ENCODE measurements at places on chromosomes 11 and 22.

DNA sequence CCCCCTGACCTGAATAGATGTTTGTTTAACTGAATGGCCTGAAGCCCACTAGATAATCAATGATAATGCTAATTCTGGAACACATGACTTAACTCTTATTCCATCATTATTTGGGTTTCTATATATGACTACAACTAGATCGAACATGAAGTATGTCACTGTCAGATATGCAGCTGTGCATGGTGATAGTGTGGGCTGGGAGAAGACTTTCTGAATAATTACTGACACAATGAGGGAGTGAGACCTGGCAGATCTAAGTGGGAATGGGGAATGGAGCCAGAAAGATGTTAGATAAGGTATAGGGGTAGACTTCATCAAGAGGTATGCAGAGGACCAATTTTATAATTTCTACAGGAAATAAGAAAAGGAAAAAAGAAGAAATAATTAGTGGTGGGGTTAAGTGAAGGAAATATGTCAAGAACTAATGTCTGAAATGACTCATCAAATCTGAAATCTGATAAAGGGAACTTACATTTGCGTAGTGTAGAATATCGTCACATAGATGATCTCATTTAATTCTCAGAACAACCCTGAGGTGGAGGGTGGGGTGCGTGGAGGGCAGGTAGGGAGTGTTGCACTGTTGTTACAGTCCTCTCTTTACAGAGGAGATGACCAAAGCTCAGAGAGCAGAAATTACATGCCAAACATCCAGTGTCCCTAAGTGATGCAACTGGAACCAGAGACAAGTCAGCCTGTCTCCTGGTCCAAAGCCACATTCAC lies 68.2 kb upstream of the EED start:
- DNase-seq: peak; percentile 92

GRCh38 chr22:30026756-30027155 lies 53.5 kb upstream of the HORMAD2 start:
- no peak for DNase-seq

DNA sequence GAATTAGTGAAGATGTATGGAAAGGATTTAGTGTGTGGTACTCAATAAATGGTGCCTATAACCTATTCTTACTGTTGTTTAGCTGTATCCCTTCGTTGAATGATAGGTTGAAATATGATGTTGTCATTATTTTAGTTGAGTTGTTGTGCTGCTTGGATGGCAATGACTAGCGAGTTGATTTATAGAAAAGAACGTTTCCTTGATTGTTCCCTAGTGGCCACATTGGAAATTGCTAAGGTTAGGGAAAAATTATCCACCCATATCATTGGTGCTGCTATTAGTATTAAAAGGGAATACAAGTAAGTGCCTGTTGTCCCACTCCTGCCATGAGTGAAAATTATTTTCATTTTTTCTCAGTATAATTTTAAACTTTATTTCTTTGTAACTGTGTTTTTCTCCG lies 14.5 kb downstream of the EMSY start:
- DNase-seq: peak; percentile 28

- DNase-seq: no peak
Measured at GRCh38 chr11:30811226-30811755, 225.1 kb upstream of the MPPED2 start.

GRCh38 chr11:21861314-21861713 lies 331.6 kb upstream of the ANO5 start:
- no peak for DNase-seq

DNA sequence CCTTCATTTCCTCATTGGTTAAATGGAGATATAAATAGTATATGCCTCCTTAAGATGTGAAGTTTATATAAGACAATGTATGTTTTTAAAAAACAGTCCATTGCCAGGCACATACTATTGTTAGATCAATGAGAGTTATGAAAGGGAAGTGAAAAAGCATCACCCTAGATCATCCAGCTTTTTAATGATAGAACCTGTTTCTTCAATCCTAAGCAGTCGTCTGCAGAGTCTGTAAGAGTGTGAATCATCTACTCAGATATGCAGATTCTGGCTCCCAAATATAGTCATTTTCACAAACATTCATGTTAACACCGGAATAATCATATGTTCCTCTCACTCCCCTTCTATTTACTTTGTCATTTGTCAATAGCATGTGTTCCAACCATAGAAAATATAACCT lies 65.3 kb upstream of the SLN start:
- DNase-seq: no peak

DNA sequence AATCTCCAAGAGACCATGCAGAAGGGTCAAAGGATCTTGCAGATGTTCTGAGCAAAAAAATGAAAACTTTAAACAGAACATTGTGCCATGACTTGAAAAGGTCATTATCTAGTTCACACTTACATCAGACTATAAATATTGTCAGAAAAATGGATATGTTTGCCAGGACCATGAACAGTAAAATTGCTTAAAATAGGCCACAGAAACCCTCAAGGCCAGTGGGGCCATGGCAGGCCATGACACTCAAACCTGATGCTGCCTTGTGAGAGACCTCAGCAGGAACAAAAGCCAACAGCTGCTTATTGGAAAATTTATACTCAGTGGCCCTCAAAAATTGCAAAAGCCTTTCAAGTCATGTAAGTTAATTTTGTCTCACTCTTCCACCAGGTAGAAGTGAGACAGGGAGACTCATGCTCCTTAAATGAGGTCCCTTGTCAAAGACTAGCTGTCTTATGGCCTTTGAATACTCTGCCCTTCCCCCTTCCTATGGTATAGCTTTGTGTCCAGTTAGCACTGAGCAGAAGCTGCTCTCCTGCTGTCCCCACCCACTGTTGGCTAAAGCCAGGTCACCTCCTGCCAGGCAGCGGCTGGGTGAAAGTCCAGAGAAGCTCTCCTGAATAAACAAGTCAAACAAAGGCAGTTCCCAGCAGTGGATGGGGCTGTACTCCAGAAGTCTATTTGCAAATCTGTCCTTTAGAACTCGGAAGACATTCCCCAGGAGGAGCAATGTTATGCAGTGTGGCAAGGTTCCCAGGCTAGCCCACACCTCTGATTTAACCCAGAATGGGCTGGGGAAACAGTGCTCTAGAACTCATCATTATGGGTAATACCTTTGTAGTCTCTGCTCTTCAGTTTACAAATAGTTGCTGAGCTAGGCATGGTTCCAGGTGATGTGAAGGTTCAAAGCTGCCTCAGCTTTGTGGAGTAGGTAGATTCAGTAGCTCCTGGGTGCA lies 21.4 kb downstream of the ADM start:
- no peak for DNase-seq

- peak; percentile 29 for DNase-seq
Measured at GRCh38 chr11:129317571-129317970, 58.1 kb upstream of the BARX2 start.

DNA sequence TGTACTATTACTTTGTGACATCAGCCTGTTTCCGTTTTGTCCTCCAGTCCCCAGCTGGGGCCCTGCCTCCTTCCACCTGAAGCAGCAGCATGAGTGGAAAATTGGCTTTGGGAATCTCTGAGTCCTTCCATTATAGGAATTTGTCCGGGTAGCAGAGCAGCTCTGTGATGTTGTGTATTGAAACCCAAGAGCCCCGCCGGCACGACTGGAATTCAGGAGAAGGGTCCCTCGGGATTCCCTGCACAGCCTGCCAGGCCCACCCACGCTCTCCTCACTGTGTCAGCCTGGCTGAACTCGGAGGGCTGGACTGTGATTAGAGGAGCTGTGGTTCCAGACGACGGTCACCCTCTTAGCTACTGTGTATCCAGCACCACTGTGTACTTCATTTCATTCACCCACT lies 18.8 kb upstream of the TSPAN18 start:
- no peak for DNase-seq

DNA sequence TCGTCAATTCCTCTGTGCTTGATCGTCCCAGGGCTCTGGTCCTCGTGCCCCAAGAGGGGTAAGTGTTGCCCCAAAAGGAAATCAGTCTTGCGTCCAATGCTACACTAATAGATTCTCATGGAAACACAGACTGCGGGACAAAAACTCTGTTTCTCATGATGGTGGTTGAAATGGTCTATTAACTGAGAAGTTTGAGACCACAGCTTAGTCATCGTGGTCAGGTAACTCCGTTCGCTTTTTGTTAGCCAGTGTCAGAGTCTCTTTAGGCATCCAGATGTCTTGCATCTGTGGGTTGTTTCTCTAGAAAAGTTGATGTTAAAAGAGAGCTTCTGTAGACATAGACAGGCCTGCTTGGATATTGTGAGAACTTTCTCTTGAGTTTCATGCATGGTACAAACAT lies 104.6 kb upstream of the SORL1-AS1 start:
- DNase-seq: no peak

GRCh38 chr11:135015966-135016365 lies 603.9 kb upstream of the B3GAT1 start:
- DNase-seq: no peak

GRCh38 chr11:123654566-123655081 lies at the start of gene SCN3B:
TSS of gene SCN3B (minus strand) at chr11:123654624. CDS start at chr11:123653801, 823 bp downstream.
- DNase-seq: no peak

DNA sequence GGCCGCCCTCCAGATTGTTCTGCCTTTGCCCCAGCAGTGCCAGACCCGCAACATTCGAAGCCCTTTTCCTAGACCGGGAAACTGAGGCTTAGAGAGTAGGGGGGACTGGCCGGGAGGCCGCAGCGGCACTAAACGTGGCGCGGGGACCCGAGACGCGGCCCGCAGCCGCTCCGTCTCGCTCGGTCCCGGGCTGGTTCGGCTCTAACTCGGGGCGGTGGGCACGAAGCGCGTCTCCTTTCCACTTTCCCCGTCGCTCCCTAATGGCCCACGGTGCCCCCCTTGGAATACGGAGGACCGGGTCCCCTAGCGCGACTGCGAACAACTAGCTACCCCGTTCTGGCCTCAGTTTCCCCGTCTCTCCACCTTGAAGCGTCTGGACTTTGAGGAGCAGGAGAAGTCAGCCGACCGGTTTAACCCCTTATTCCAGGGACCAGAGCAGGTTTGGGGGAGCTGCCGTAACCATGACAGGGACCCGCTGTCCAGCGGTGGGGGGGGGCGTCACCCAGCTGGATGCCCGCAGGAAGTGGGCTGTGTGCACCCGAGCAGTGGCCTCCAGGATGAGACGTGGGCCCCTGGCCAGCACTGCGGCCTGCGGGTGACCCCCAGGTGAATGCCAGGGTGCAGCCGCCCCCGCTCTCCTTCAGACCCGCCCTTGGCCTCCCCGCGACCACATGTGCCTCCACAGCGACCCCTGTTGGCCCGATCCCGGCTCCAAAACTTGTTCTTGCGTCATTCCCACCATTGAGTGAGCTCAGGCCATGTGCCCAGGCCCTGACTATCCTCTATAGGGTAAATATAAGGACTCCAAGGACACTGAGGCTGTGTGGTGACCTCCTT lies 1.1 kb downstream of the CDC42EP1 start:
- peak; percentile 93 for DNase-seq

- no peak for DNase-seq
Measured at GRCh38 chr11:133271206-133271605, 261.1 kb downstream of the OPCML start.

- DNase-seq: no peak
Measured at GRCh38 chr11:62961017-62961570, 23.7 kb downstream of the SLC22A6 start.

DNA sequence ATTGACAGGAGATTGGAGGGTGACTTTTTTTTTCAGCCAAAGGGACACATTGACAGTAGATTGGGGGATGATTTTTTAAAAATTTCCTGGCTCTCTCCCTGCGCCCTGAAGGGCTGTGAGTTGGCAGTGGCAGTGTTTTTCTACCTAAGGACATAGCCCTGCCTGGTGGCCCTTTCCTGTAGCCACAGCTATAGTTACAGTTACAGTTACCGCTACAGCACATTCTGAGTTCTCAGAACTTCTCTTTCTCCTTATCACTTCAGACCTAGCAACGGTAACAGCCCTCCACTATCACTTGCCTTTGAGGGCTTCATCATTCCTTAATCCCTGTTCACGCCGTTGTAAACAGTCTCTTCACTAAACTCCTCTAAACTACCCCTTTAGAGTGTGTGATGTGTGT lies 684 bp downstream of the MRGPRX2 start:
- DNase-seq: no peak

- no peak for DNase-seq
Measured at GRCh38 chr11:113528982-113529381, 53.8 kb upstream of the DRD2 start.

DNA sequence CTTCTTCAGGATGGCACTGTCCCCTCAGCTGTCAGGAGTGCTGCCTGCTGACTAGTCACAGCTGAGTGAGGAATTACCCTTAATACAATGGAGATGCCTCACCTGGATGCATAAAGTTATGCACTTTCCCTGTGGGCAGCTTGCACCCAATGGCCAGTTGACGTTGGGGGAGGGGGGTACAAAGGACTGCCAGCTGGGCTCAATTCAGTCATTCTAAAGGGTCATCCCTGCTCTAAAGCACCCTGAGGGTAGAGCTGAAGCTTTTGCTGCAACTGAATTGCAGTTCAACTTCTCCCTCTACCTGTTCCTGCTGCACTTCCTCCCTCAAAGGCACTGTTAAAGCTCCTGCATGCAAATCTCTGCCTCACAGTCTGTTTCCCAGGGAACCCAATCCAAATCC lies 147.8 kb upstream of the SESN3 start:
- no peak for DNase-seq

DNA sequence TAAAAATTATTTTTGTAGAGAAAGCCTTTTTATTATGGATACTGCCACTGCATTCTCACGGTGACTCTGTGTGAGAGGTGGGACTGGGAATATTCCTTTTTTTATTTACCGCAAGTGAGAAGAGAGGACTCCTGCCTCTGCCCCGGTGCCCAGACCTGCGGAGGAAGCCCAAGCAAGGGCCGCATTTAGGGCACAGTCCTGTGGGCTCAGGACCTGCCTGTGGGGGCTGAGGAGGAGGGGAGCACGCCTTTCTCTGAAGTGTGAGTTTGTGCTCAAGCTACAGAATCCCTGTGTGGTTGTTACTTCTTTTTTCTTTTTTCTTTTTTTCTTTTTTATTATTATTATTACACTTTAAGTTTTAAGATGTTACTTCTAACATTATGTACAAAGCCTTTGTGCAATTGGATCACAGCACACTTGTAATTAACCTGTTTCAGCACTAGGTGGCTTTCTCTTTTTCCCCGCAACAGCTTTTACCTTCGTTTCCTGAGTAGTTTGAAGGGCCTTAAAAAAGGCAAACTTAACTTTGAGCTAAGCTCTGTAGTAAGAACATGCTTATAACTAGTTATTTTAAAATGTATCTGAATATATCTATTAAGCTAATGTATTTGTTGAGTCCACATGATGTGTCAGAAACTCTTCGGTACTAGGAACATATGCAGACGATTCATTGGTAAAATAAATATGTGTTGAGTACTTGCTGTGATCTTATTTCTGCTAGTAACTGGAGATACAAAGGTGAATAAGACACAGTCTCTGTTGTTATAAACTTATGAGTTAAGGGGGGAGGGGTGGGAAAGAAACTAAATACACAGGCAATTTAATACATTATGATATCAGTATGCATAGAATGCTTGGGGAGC lies 18.3 kb downstream of the AMOTL1 start:
- peak; percentile 38 for DNase-seq

GRCh38 chr11:36352922-36353321 lies 56.8 kb downstream of the PRR5L start:
- DNase-seq: no peak

- no peak for DNase-seq
Measured at GRCh38 chr11:8922691-8923090, 10.1 kb downstream of the C11orf16 start.

DNA sequence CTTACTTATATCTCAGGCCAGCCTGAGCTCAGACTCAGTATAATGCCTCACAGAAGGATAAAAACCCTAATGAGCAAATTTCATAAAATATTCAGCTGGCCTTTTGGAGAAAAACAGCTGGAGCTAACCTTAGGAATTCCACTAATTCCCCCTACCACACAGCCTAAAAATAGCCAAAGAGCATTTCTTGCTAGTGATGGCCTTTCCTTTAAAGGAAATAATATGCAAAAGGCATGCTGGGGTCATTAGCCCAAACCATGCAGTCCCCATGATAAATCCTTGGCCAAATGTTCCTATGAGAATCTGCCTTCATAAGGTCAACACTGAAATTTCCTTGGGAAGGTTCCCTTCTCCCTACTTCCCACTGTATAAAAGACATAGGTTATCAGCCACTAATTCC lies 38.2 kb downstream of the SYTL2 start:
- no peak for DNase-seq
